ENCODE measurements at places on chromosomes 2 and 18. TPM values are rescaled to one million over a fixed set of nuclear protein-coding genes. Genes with fewer than 3 reads are reported as not detected.

Gene SOX11
- under 0.01 TPM for total RNA-seq

Gene ARL5A
- 21.3 TPM for total RNA-seq

- DNase-seq, result no peak
- H3K27ac ChIP-seq, result no peak overlapping the region
- H3K36me3 ChIP-seq, result no peaks in the 10 kb centered on the region
- H3K4me1 ChIP-seq, result no peaks in the 10 kb centered on the region
- no peaks in the 10 kb centered on the region for H3K27me3 ChIP-seq
- H3K4me3 ChIP-seq, result no peak overlapping the region
Measured at GRCh38 chr2:63642946-63643345, 54.2 kb downstream of the MDH1 start.

DNA sequence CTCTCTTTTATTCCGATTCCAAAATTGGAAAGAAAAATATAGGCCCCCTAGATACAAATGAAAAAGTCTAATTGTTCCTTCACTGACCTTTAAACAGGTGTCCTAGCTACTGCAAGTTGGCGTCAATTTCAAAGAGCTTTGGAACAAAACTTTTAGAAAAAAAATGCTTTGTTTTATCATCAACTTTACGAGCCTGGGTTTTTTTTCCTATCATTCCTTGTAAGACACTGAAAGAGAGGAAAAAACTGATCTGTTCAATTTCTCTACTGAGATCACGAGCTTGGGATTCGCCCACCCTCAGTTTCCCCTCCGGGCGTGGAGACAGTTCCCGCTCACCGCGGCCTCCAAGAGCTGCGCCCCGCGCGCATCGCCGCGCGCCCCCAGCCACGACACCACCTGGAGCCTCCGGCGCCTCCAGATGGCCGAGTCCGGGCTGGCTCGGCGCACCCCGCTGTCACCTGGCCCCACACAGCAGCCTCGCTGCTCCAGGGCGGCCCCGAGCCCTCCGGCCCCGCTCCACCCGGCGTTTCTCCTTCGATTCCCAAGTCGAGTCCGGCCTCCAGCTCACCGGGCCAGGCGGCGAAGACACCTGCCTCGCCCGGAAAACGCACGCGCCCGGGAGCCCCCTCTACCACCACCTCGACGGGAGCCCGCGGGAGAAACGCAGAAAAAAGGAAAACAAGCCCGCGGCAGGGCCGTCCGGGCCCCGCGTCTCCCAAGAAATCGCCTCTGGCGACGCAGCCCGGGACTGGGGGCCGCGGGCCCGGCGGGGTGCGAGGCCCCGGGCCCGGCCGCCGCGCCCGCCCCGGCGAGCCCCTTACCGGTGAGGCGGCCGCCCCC lies 656 bp downstream of the TBC1D8 start:
- peak overlapping the region; percentile 70 for H3K4me3 ChIP-seq
- peaks cover 60% of the 10 kb centered on the region for H3K4me1 ChIP-seq
- peak overlapping the region; percentile 86 for H3K27ac ChIP-seq

DNA sequence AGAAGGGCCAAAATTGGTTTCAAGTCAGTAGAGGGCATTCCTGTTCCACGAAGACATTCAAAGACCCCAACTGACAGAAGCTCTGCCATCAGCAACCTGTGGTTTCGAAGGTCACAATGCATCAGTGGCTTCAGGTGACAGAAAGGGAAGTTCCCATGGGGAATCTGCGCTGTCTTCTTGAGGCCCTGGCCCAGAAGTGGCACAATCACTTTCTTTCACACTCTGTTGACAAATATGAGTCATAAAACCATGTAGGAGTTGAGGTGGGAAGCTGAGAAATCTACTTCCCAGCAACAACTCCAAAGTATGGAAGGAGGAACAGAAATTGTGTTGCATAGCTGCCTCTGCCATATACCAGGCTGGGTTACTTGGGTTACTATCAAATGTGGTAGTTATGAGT lies 621.1 kb upstream of the FANCL start:
- H3K27ac ChIP-seq, result no peak overlapping the region
- no peaks in the 10 kb centered on the region for H3K36me3 ChIP-seq
- no peak for DNase-seq
- H3K27me3 ChIP-seq, result no peaks in the 10 kb centered on the region

DNA sequence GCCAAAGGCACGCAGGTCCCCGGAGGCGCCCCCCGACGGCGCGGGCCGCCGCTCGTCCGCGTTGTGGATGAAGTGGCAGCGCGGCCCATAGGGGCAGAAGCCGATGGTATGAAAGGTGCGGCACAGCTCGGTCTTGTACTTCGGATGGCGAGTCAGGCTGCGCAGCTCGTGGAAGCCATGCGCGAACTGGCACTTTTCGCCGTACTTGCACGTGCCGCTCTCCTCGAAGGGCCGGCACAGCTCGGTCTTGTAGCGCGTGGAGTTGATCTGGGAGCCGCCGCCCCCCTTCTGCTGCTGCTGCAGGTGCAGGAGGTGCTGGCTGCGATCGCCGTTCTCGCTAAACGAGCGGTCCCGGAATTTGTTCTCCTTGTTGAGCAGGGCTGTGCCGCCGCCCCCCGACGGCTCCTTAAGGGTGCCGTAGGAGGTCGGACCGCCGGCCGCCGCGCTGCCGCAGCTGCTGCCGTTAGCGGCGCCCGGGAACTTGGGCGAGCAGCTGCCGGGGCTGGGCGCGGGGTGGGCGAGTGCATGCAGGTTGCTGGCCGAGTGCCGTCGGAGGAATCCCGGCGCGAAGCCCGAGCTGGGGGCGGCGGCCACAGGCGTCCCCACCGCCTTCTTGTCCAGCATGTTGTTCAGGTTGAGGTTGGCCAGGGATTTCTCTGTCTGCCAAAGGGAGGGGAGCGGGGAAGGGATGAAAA lies 1.2 kb downstream of the ZFP36L2 start:
- H3K27me3 ChIP-seq, result no peaks in the 10 kb centered on the region
- peak overlapping the region; percentile 97 for H3K27ac ChIP-seq
- peaks cover 53% of the 10 kb centered on the region for H3K4me1 ChIP-seq
- DNase-seq, result peak; percentile 65

- H3K36me3 ChIP-seq, result peaks cover 3% of the 10 kb centered on the region
- no peaks in the 10 kb centered on the region for H3K27me3 ChIP-seq
- H3K4me3 ChIP-seq, result no peak overlapping the region
- H3K27ac ChIP-seq, result no peak overlapping the region
- peak; percentile 31 for DNase-seq
Measured at GRCh38 chr2:135913727-135914365, 37.6 kb upstream of the MCM6 start.

All from body of pancreas (tissue), 4 donors.